ENCODE measurements at places on chromosomes 5 and 9. TPM values are rescaled to one million over a fixed set of nuclear protein-coding genes. Genes with fewer than 3 reads are reported as not detected.
A peak's percentile ranks its signal among the peaks of the same experiment; 100 is the strongest.

SYK gene
- 25.9 TPM for total RNA-seq

CAMK2A gene
- not detected for total RNA-seq

GRCh38 chr9:87673446-87674120 lies 52.3 kb upstream of the CTSL start:
- DNase-seq = no peak

- no peak for DNase-seq
Observed at GRCh38 chr9:20217596-20217995, 404.7 kb downstream of the MLLT3 start.

GRCh38 chr9:114250648-114251047 lies 72.2 kb upstream of the ORM1 start:
- DNase-seq = no peak

DNA sequence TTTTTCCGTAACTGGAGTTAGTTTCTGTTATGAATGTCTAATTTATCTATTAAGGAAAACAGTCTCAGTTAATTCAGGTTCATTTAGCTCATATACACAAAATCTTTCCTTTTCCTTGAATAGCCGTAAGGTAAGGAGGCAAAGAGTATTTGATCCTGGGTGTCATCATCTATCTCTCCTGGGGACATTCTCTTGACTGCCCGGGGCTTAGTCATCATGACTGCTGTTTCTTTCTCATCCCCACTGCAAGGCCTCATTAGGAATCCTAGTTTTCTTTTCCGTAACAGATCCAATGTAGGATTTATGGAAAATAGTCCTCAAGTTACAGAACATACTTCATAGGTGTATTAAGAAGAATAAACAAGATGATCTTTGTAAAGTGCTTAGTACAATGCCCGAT lies 134.9 kb upstream of the CHD1 start:
- no peak for DNase-seq

IFNB1 gene
- not detected for total RNA-seq

DNA sequence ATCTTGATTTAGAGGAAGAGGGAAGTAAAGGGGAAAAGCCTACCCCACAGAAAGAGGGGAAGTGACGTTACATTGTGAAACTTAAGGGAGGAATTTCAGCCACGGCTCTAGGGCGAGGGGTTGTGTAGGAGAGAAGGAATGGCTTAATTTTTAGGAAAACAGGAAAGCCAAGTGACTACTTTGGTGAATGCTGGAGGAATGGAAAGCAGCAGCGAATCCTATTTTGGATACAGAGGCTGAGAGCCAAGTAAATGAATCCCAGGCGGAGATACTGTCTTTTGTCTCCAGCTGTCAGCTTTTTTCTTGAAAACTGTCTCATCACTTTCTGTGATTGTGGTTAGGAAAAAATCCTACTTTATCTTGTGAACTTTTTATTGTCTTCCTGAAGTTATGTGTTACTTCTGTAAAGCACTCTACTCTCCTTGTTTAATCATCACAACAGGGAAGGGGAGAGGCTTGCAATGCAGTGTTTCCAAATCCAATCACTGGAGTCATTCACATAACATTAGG lies 188.4 kb downstream of the TSSK1B start:
- DNase-seq = no peak

KIAA1958 gene
- 2.9 TPM for total RNA-seq

- DNase-seq = no peak
Observed at GRCh38 chr9:113398796-113399195, 2.3 kb downstream of the ALAD start.

GRCh38 chr5:170143710-170144109 lies 38.0 kb downstream of the FOXI1 start:
- no peak for DNase-seq

DNA sequence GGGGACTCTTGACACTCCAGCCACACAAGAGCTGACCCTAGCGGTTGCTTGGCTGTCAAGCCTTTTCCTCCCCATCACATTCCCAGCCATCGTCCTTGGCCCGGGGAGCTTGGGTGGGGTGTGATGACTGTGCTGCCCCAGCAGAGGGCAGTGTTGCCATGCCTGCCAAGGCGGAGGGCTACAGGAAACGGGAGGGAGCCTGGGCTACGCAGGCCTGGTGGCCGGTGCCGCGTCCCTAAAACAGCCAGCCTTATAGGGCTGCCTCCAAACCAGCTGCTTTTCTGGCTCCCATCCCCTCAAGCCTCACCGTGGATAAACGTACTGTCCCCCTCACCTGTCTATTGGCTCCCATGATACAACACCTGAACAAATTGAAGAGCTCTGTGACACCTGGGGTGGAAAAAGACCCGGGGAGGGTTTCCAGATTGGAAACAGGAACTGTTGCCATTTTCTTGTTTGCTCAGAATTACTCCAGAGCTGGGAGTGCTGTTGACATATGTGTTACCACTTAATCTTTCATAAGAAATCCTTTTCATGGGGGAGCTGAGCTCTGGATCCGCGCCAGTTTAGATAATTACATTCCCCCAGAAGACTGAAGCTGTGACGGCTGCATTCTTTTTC lies 72.8 kb upstream of the ASTN2 start:
- peak; percentile 34 for DNase-seq

GRCh38 chr5:1649554-1649953 lies 125.8 kb upstream of the LPCAT1 start:
- DNase-seq = no peak

- DNase-seq = no peak
Observed at GRCh38 chr9:125074976-125075375, 68.4 kb downstream of the SCAI start.

GRCh38 chr9:87564111-87564510 lies 66.4 kb downstream of the DAPK1 start:
- DNase-seq = no peak

KIF27 gene
- 6.9 TPM for total RNA-seq

DNA sequence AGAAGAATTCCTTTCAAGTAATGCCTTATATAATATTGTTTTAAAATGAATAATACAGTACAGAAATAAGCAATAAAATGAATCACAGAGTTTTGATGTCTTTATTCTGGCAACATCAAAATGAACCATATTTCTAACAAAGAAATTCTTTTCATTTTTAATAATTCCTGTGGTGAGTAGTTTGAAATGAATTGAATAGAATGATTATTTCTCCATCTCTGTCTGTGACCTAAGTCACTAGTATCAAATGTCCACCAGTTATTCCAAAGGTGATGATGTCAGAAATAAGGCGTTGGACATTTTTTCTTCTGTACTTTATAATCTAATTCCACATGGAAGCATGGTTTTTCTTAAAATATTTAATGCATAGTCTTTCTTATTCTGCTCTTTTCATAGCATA lies 106.2 kb downstream of the ADAMTSL1 start:
- no peak for DNase-seq
